ENCODE measurements at places on chromosomes 11 and 22. TPM values are rescaled to one million over a fixed set of nuclear protein-coding genes. Genes with fewer than 3 reads are reported as not detected.

The USH1C gene
- total RNA-seq: 1.6 TPM

GRCh38 chr11:76835928-76836612 lies 24.6 kb upstream of the ACER3 start:
- no peak for DNase-seq

The ISX gene
- total RNA-seq: not detected

DNA sequence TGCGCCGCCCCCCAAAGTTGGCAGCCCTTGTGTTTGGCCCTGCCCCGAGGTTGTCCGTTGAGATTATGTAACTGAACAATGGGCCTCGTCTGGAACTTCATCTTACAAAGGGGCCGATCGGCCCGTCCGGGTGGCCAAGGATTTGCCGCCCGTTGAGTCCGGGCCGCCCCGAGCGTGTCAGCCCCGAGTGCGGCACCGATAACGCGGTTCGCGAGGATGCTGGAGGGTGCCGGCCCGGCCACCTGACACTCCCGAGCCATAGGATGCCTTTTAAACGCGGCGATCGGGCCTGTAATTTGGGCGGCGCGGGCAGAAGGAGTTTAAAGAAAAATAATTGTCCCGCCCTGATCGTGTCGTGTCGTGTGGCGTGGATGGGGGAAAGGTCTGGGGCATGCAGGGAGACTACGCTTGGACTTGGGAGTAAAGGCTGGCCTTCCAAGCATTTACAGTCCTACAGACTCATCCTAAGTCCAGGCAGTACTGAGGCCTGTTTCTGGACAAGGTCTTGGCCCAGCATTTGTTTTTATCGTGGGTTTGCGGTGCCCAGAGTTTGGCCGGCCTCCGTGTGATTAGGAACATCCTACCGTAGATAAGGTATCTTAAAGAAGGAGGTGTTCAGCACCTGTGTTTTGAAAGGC lies 1.3 kb downstream of the WEE1 start:
- DNase-seq: peak; percentile 78

DNA sequence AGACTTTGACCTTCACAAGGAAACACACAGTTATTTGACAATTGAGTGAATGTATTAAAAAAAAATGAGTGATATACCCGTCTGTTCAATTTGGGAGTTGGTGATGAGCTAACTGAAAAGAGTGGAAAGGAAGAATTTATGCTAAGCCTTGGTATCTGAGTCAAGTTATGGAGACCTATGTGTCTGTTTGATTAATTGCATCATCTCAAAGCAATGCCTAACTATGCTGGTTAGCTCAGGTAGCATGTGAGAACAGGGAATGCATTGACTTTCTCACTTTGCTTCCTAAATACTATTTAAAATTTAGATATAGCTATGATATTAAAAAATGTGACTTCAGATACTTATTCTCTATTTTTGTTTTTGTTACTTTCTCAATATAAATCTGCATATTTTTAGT lies 110.5 kb downstream of the DDX10 start:
- DNase-seq: no peak
